Stimulated activated CD8-positive, alpha-beta memory T cell treated with anti-CD3 and anti-CD28 coated beads, Interleukin-2, amount 100 ng/mL, for 1 hour (primary cell): ENCODE measurements at places on chromosomes 2 and 18.

- no peak for DNase-seq
Observed at GRCh38 chr18:2147476-2148230, 423.7 kb downstream of the METTL4 start.

DNA sequence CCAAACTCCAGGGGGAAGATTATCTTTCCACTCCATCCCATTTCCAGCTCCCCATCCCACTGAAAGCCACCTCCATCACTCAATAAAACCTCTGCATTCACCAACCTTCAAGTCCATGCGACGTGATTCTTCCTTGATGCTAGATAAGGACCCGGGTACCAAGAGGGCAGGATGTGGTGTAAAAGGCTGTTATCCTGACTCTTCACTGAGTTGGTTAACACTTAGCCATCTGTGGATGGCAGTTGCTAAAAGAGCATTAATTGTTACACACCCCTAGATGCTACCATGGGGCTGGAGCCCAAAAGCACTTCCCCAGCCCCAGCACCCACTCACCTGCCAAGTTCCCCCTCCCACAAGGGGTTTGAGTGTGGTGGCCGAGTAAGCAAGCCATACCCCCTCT is 53.4 kb upstream of the DPP10 start:
- DNase-seq, result no peak

DNA sequence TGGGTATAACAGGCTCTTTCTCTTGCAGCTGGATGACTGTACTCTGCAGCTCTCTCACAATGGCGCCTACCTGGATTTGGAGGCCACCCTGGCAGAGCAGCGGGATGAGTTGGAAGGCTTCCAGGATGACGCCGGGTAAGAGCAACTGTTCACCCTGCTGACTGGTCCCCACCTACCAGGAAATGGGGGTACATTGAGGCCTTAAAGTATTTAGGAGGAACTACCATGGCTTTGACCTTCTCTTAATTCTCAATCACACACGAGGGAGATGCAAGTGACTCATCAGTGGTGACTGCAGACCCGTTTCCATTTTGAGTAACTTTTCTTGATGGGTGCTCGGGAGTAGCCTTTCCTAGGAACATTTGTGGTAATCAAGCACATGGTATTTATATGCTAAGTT is 58.0 kb downstream of the FHOD3 start:
- DNase-seq, result no peak

GRCh38 chr2:119218478-119219064 is 5.1 kb upstream of the STEAP3 start:
- DNase-seq, result no peak

GRCh38 chr2:134146620-134147019 is 107.3 kb upstream of the MGAT5 start:
- no peak for DNase-seq

GRCh38 chr2:151791545-151791944 is 36.7 kb downstream of the ARL5A start:
- DNase-seq, result no peak

DNA sequence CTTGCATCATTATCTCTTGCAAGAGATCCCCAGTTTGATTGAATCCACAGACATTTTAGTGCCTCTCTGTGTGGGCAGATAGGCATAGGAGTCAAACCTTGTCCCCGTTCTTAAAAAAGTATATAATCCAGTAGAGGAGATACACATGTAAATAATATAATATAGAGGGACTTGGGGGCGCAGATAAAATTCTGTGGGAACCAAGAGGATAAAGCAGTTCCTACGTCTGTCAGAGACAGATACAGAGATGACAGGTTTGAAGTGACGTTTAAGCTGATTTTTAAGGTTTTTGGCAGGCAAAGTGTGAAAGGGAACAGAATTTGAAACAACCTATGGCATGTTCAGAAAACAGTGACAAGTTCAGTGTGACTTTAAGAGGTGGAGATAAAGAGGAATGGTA is 63.1 kb downstream of the CAB39 start:
- DNase-seq, result no peak

DNA sequence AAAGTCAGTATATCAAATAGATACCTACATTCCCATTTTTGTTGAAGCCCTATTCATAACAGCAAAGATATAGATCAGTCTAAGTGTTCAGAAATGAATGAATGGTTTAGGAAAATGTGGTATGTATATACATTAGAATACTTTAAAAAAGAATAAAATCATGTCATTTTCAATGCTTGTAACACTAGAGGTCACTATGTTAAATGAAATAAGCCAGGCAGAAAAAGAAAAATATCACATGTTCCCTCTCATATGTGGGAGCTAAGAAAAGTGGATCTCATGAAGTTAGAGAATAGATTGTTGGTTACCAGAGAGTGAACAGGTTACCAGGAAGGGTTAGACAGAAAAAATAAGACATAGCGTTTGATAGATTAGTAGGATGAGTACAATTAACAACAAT is 1111.0 kb upstream of the SLC39A10 start:
- no peak for DNase-seq

DNA sequence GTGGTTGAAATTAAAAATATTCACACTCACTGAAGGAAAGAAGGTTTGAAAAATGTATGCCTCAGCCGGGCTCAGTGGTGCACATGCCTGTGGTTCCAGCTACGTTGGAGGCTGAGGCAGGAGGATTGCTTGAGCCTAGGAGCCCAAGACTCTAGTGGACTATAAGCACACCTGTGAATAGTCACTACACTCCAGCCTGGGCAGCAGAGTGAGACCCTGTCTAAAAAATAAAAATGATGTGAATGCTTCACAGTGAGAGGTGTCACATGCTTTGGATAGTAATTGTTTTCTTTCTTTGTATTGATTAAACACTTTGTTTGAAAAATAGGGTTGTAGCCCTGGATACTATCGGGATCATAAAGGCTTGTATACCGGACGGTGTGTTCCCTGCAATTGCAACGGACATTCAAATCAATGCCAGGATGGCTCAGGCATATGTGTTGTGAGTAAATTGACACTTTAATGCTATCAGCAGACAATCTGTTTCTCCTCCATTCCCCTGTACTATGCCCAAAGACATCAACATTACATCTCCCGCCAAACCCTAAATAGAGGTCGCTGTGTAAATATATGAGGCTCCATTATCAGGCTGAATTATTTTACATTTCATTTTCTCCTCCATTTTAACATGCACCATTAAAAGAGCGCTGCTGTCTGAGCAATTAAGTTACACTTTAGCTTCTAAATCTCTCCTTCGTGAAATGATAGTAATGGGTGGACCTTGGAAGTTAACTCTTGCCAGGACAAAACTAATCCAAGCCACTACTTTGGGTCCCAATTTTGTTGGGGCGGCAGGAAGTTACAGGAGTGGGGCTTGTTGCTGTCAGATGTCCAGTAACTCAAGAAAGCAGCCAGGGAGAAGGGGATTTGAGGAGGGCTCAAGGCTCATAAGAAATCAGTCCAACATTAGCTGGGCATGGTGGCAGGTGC is 138.3 kb upstream of the TTC39C start:
- DNase-seq, result no peak

GRCh38 chr18:8802017-8802672 is 96.8 kb downstream of the MTCL1 start:
- DNase-seq, result no peak

- DNase-seq, result no peak
Observed at GRCh38 chr2:124024561-124025170, 421 bp upstream of the CNTNAP5 start.

GRCh38 chr2:17303521-17303920 is 214.7 kb downstream of the RAD51AP2 start:
- DNase-seq, result no peak

GRCh38 chr2:148530350-148530749 is 114.2 kb upstream of the EPC2 start:
- DNase-seq, result no peak

DNA sequence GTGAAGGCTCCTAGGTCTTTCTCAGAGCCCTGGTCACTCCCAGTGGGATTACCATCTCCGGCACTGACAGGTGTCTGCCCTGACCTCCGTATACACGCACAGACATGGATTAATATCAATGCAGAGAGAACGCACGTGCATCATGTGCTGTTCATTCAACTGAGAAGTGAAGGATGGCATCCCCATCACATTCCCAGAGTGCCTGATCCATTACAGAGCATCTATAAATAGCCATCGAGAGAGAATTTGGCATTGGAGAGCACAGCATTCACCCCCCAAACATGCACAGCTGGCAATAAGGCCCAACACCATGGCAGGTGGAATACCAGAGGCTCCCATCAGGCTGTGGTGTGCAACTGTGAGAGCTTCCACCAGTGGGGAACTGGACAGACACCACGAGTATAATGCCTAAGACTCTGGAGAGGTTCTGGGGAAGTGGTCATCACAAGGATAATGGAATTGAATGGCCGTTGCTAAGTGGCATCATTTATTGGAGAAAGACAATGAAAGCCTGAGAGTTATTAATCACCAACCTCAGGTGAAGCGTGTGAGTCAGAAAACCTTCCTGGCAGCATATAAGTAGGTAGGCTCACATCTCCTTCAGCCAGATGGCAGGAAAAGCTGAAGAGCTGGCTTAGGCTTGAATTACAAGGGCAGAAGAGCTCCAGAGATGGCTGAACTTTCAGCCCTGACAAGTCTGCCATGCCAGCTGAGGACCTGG is 244.5 kb upstream of the ID2 start:
- no peak for DNase-seq

DNA sequence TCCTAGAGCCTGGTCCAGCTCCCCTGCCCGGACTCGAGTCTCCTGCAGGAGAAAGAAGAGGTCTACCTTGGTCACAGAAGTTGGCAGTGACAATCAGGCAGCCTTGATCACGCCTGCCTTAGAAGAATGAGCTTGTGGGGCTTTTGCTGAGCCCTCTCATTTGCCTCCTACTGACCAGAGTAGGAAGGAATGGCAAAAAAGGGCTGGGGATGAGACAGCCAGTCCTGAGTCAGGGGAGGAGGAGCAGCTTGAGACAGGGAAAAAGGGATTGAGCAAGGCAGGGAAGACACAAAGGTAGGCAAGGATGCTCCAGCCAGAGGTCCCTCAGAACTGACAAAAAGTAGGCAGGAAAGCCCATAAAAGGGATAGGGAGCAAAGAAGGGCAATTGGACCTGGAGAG is 6.0 kb downstream of the WDR54 start:
- no peak for DNase-seq

- no peak for DNase-seq
Observed at GRCh38 chr2:20434588-20435294, 12.1 kb upstream of the RHOB start.

DNA sequence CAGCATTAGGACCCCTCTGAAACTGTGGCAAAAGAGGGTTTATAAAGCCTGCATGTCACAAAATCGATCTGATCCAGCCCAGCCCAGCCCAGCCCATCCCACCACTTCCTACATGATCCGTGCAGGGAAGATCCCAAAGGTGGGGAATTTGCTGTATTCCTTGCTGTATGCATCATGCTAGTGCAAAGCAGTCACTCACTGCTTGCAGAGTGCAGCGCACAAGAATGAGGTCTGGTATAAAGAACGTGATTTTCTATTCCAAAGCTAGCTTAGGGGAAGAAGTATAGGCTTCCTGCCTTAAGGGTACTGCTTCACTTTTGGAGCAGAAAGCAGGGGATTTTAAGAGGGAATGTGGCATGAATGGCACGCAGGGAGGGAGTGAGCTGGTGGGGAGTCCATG is 18.9 kb upstream of the SERPINB11 start:
- DNase-seq, result no peak

- DNase-seq, result no peak
Observed at GRCh38 chr18:37742436-37742835, 176.8 kb upstream of the CELF4 start.

DNA sequence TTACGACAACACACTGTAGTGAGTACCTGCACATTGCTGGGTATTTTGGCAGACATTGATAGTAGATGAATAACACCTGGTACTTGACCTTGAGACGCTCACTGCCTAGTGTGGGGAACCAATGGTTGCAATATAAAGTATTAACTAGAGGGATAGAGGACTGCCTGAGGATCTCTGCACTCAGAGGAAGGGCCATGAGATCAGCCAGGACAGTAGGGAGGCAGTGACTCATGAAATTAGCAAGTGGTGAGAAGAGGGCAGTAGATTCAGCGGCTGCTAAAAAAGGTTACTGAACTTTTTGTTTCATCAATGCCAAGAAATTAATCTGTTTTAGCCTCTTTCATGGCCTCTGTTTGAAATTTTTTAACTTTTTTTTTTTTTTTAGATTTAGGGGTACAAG is 250.8 kb upstream of the TCF4 start:
- no peak for DNase-seq

DNA sequence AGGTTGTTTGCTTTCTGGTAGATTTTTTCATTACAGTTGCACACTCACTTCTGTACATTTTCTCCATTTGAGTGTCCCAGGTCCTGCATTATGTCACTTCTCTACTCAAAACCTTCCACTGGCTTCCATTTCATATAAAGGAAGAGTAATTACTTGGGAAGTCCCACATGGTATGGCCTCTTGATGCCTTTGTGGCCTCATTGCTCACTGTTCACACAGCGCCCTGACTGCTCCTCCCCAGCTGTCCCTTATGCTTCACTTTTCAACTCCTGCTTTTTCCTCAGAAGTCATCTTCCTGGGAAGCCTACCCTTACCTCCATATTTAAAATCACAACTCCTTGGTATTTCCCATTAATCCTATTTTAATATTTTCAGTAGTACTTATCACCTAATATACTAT is 24.7 kb downstream of the GULP1 start:
- no peak for DNase-seq

DNA sequence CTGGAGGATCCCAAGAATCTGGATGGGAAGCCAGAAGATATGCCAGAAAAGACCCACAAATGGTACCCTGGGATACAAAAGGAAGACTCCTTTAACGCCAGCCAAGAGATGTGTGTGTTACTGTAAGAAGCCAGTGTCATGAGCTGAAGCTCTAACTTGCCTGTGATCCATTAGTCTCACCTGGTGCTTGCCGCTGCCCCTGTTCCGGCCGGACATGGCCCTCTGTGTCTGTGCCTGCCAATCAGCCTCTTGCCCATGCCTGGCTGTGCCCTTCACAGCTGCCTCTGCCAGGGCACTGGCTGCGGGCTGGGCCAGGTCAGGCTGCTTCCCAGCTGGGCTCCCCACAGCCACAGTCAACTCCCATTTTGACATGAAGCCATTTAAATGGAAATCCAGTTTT is 55.4 kb downstream of the POU3F3 start:
- no peak for DNase-seq

GRCh38 chr2:196407675-196408264 is 231.7 kb upstream of the CCDC150 start:
- no peak for DNase-seq

- no peak for DNase-seq
Observed at GRCh38 chr2:128506534-128506933, 187.9 kb upstream of the HS6ST1 start.

- DNase-seq, result no peak
Observed at GRCh38 chr2:225466891-225467604, 67.5 kb downstream of the NYAP2 start.

- no peak for DNase-seq
Observed at GRCh38 chr2:232473467-232473890, 14.2 kb downstream of the ECEL1 start.

DNA sequence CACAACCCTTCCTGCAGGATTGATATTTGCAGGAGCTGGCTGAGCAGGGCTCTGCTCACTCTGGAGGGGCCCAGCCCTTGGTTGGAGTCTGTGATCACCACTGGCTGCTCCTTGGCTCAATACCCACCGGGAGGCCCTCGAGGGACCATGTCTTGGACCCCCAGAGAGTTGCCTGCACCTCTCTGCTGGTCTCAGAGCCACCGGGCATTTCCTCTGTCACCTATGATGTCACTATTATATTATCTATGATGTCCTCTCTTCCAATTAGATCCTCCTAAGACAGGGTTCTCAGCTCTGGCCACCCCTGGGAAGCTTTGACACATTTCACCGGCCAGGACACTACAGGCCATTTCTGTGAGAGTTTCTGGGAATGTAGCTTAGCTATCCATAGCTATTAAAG is 113.1 kb downstream of the PDCL3 start:
- DNase-seq, result no peak
